ENCODE measurements at places on chromosomes 5 and 9.

DNA sequence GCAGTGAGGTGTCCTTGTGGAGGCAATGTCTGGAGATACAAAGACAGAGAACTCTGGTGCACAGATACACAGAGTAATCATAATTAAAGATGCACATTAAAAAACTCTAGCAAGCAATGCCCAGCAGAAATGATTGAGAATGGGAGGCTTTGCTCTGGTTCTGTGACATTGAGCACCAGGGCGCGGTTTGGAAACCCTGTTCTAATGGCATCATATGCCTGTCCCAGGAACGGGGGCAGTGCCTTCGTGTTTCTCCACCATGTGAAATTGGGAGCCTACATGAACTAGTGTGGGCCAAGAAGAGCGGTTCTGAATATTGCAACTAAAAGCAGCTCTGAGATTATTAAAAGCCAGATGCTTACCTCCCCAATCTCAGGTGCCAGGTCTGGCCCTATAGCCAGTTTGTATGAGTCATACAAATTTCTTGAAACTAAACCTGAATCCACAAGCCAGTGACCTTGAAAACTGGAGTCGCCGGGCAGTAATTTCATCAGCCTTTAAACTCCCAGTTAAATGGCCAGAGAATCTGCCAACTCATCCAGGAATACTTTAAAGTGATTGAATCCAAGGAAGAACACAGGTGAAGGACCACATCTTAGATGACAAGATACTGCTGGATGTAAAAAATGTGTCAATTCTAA, 22.2 kb upstream of the CTSL start:
- DNase-seq = no peak

GRCh38 chr5:88364991-88365390, 96.3 kb upstream of the TMEM161B start:
- DNase-seq = no peak

GRCh38 chr9:36893184-36893583, 140.9 kb downstream of the PAX5 start:
- DNase-seq = no peak

DNA sequence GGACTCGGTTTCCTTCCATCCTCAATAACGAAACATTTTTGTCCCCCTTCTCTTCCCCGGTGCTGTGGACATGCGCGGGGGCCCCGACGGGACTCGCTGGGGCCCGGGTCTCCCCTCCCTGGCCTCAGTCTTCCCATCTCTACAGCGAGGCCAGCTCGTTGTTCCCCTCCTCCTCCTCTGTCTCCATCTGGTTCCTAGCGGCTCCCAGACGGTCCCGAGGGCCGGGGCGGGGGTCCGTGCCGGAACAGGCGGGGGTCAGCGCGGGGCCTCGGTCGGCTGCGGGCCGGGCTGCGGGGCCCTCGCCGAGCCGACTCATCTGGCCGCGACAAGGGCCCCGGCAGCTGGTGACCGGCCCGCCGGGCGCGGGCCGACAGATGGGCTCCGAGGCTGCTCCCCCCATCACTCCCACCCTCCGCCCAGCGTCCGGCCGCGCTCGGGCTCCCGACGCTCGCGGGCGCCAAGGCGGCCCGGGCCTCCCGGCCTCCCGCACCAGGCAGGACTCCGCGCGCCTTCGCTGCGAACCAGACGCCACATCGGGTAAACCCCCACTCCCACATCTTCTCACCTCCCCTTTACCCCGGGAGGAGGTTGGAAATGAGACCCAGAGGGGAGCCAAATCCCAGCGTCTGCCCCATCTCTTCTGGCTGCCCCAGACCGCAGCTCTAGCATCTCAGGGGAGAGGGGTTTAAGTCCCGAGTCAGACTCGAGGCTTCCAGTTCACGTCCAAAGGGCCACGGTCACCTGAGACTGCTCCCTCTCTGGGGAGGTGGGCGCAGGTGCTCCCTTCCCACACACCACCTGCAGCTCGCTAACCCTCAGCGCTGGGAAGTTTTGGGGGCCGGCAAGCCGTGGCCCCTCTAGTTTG, 8.1 kb downstream of the BARHL1 start:
- no peak for DNase-seq

GRCh38 chr5:123813937-123814624, 302.1 kb downstream of the CSNK1G3 start:
- no peak for DNase-seq

Measured in stimulated activated CD8-positive, alpha-beta memory T cell treated with anti-CD3 and anti-CD28 coated beads, Interleukin-15, amount 100 ng/mL, for 4 hours (primary cell).